Activated CD8-positive, alpha-beta T cell treated with anti-CD3 and anti-CD28 coated beads for 36 hours (primary cell): ENCODE measurements at places on chromosomes 7 and 10. TPM values are rescaled to one million over a fixed set of nuclear protein-coding genes. Genes with fewer than 3 reads are reported as not detected.

H2BK1 gene
- total RNA-seq: not detected

INMT gene
- not detected for total RNA-seq

DGKB gene
- not detected for total RNA-seq

EMX2 gene
- not detected for total RNA-seq

GNG11 gene
- total RNA-seq: not detected

TMEM248 gene
- 76.1 TPM for total RNA-seq

CNTNAP2 gene
- not detected for total RNA-seq

IGFBP1 gene
- total RNA-seq: not detected

LFNG gene
- 50.6 TPM for total RNA-seq

FAM221A gene
- 7.7 TPM for total RNA-seq

FLNC gene
- 0.14 TPM for total RNA-seq

ZNF853 gene
- total RNA-seq: 1.3 TPM

IDI2 gene
- not detected for total RNA-seq

MYL10 gene
- total RNA-seq: not detected
